Mammary epithelial cell (primary cell): ENCODE measurements at places on chromosomes 4 and X.

DNA sequence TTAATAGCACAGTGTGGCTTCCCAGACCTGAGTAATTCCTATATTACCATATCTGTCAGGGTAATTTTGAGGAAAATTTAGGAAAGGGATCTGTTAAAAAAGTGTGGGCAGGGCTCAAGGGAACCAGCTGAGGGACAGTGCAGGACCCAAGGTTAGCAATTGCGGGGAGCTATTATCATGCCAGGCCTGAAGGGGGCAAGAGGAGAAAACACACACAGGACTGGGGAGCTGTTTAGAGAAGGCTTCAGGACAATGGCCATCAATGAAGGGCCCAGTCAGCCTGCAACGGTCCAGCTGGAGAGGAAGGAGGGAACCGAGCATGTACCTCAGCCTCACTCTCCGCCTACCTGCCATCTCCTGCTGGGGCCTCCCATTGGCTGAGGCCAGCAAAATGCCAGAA, 19.0 kb upstream of the NHS start:
- DNase-seq: no peak

DNA sequence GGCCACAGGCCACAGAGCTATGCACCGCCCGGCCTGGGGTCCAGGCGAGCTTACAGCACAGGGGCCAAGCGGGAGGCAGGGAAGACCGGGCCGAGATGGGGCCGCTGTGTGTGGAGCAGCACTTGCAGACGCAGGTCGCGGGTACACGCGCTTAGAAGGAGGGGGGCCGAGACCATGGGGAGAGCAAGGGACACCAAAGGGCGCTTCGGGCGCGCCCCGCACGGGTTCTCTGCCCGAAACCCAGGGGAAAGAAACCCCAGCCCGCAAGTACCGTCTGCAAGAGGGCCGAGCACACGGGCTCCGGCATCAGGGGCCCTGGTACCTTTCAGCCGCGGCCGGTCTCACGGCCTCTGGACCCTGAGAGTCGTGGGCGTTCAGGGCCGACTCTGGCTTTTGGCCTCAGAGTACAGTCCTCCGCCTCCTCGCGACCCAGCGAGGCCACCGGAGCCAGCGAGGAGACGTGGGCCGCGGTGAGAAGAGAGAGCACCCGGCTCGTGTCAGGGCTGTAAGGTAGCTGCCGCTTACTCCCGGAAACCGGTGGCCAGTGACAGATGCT, 342 bp downstream of the EOLA2 start:
- DNase-seq: no peak

GRCh38 chr4:23233596-23233995, 540.9 kb downstream of the GBA3 start:
- DNase-seq: no peak

DNA sequence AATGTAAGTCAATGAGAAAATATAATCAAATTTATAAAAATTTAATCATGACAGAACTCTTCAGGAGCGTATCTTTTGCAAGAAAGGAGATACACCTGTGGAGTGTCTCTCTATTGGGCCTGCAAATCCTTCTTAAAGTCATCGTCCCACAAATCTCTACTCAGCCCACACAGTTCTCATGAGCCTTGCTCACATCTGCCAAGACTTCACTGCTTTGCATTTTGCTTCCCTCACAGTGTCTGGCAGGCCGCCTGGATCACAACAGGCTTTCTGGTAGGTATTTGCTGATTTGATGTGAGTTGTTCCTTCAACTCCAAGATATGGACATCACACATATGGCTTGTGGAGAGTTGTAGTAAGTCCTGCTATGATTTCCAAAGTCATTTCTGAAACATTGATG, 183.1 kb upstream of the ARX start:
- no peak for DNase-seq

- no peak for DNase-seq
Measured at GRCh38 chr4:66059556-66059955, 389.3 kb upstream of the EPHA5 start.

GRCh38 chr4:26822546-26822945, 38.1 kb upstream of the STIM2 start:
- DNase-seq: no peak

GRCh38 chr4:26871611-26872010, 11.0 kb downstream of the STIM2 start:
- peak; percentile 80 for DNase-seq

DNA sequence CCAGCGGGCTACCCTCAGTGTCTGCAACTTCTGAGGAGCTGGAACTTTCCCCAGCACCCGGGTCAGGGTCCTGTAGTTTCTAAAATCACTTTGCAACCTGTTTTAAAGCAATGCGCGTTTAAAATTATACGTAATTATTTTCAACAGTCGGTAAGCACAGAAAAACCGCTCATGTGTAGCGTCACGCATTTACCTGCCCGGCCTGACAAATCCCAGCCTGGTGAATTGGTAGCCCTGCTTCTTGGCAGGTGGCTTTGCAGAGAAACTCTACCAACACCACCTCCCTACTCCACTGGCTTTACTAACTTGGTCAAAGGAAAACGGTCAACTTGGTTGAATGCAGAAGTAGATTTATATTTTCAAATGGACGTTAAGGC, 640 bp downstream of the BANK1 start:
- DNase-seq: no peak

DNA sequence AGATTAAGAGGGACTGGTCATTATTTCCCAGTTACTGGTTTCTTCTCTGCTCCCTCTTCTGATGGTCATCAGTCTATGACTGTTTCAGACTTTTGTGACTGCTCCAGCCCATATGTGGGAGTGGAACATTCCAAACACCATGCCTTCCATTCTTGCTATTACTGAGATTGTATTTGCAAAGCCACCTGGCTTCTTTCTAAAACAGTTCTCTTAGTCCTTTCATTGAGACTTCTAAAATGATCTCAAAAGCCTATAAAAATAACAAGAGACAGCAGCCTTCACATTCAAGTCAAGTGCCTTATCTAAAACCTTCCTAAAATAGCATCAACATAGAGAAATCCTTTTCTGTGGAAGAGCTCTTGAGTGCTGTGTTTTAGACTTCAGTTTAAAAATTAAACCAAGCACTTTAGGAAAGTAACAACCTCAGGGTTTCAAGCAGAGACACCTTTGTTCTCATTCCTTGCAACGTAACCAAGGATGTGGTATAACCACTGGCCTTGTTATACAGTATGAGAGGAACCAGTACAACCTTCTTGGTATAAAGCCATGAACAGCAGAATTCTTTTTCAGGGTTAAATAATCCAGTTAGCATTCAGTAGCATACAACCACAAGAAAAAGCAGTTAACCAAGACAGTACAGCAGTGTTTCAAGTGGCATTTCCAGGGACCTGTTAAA, 97.1 kb downstream of the NFKB1 start:
- DNase-seq: no peak

- DNase-seq: no peak
Measured at GRCh38 chr4:106132045-106132444, 184.0 kb downstream of the TBCK start.

- no peak for DNase-seq
Measured at GRCh38 chr4:15402974-15403373, 24.9 kb upstream of the C1QTNF7 start.

DNA sequence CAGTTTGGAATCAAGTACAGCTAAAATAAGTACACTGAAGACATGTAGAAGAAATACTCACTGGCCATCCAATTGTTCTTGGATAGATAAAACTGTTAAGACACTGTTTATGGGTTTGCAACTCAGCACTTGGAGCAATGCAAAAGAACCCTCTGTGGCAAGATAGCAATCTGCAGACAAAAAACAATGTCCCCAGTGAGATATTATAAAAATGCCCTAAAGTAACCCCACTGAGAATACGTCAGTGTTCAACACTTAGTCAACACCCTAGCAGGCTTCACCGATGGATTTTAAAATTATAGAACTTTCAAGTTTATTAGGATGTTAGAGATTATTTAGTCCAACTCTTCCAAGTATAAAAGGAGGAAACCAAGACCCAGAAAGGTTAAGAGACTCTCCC, 47.5 kb upstream of the NDP start:
- no peak for DNase-seq

DNA sequence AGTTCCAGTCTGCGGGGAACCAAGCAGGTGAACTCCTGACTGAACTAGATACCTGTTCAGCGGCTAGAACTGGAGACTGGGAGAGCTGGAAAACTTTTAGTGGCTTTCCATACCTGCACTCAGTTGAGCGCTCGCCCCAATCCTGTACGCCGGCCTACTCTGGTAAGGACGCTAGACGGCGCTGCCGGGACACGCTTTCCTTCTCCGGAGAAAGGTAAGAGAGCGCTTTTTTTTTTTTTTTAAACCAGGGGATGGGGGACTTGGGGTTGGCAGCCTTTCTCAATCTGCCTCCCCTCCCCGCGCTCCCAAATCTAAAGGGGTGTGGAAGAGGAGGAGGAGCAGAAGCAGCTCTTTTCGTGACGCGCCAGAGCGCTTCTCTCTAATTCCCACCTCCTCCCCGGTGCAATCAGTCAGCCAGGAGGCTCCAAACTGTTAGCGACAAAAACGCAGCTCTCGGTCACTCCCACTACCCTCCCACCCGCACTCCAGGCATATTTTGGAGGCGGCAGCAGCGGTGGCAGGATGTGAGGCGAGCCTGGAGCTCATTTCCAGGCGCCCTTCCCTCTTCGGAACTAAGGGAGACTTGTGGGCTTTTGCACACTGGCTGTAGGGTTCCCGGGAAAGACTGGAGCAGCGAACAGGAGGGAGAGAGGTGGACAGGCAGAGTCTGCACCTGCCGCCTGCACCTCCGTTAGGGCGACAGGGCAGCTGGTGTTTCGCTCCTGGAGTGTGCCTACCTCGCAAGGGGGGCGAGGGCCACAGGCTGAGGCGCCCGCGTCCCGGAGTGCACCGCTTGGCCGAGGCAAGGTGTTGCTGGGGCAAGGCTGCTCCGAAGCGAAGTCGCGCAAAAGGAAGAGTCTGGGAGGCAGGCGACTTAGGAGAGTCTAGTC, at the start of gene IL1RAPL2:
TSS of gene IL1RAPL2 (plus strand) at position 409 of the 890 bp plus-strand sequence.
- DNase-seq: peak; percentile 58

DNA sequence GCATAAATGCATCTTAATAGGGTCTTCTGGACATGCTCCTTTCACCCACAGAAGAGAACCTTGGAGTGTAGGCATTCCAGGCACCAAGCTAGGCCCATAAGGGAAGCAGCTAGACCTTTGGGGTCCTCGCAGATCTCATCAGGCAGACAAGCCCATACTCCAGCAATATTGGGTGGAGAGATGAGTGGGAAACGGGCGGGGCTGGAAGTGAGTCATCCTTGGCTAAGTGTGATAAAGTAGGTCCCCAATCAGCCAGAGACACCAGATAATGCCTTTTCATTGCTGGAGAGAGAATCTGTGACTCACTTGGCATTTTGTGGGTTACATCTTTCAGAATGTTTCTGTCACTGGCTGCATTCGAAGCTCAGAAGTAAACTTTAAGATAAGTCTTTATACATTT, 133.3 kb upstream of the MBNL3 start:
- peak; percentile 13 for DNase-seq

DNA sequence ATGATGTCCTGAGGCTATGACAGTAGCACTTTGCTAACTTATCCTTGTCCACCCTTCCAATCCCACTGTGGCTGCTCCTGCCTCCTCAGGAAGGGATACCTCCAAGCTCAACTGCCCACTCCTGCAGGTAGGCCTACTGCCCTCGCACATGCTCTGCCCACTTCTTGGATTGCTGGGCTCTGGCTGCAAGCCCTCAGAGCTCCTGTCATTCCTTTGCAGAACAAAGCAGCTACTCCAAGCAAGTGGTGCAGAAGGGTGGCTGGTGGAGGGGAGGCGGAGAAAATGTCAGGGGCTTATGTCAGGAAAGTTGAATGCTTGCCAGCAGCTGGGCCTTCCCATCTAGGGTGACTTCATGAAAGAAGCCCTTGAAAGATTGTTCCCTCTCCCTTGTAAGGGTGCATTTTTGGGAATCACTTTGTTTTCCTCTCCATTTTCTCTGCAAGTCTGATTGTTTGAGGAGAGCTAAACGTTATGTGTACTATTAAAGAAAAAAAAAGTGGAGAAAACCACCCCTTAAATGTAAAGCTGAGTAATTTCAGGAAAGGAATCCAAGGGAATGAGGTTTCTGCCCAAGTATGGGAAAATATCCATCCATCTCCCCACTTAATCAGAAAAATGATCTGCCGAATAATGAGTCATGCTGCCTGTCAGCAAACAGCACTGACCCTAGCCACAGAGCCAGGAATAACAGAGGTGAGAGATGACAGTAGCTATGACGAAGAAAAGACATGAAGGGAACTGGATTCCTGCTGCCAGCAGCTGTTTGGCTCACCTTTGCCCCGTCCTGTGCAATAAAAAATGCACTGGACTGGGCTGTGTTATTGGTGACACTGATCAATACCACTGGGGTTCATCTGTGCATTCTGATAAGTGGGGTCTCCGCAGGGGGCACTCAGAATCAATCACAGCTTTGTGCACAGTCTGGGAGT, 102.0 kb downstream of the RTL5 start:
- DNase-seq: peak; percentile 77

DNA sequence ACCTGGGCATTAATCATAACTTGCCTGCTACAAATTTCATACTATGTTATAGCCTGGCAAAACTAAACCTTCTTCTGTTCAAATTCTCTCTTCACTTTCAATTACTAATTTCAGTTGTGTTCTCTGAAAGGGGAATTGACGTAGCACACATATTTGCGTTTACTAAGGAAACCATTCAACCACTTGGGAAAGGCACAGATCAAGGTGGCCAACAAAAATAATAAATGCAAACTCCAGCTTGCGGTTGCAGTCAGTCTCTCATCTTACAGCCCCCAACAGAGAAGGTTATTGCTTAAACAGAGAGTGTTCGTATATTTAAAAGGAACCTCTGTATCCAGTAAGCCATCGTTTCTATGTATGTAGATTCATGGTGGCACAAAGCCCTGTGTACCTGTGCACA, 4.0 kb downstream of the SRPX start:
- no peak for DNase-seq

DNA sequence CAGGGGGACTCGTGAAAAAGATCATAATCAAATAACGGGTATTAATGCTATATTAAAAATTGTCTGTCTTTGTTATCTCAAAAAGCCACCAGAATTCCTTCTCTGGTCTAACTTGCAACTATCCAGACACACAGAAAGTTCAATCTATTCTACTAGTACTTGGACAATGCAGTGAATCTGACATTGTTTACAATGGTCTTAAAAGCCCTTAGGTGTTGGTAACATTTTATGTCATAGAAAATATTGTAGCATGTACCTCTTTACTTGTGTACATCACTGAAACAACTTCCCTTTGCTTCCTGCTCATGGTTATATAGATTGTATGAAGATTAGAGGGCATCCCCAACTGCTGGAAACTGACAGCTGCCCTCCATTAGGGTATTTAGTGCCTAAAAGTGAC, 71.1 kb upstream of the PPP3CA start:
- DNase-seq: no peak

DNA sequence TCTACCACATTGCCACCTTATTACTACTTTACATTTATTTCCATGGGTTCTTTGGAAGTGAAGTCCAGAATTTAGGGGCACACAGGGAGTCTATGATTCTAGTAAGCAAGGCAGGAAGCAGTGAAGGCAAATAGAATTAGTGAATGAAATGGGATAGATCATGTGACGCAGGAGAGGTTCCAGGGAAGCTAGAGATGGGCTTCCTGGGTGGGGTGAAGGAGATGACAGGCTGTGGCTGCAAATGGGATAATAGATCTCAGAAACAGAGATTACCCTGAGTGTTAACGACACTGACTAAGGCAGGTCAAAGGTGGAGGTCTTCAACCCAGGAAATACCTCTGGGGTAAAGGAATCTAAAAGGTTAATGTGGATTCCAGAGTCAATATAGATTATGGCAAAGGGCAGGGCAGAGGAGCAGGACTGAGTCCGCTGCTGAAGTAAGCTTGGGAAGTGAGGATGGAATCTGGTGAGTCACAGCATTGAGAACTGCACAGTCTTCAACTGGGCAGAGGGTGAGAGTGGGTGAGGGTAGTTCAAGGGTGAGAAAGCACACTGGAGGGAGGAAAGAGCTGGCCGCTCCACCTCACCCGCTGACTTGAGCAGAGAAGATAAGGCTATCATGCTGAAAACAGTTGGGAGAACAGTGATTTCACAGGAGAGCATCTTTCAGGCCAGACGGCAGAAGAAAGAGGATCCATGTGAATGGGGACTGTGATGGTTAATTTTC, 70.8 kb downstream of the ANXA3 start:
- DNase-seq: no peak
